ENCODE measurements at places on chromosomes 4 and X. TPM values are rescaled to one million over a fixed set of nuclear protein-coding genes. Genes with fewer than 3 reads are reported as not detected.

Gene HSFX2
- not detected for total RNA-seq

Gene CXCL5
- total RNA-seq: 9.4 TPM

Gene MAGIX
- total RNA-seq: 7.7 TPM

Gene PRPS2
- 45.6 TPM for total RNA-seq

Gene FGD1
- total RNA-seq: 2.3 TPM

Gene SLITRK2
- 0.25 TPM for total RNA-seq

Gene USP51
- total RNA-seq: 0.69 TPM

Gene PPP2R2C
- total RNA-seq: 0.84 TPM

Gene CORIN
- 0.16 TPM for total RNA-seq

Gene PPP1R2C
- total RNA-seq: not detected

Gene DMRTC1
- 0.31 TPM for total RNA-seq

Gene EMCN
- total RNA-seq: 2.2 TPM

Gene NEUROG2
- not detected for total RNA-seq

Gene TMEM154
- 1.5 TPM for total RNA-seq

Gene FAM149A
- total RNA-seq: 21.2 TPM

Gene SGMS2
- 11.5 TPM for total RNA-seq

Gene DRD5
- not detected for total RNA-seq

Gene NCAPG
- 0.23 TPM for total RNA-seq

Gene TTC29
- not detected for total RNA-seq

Gene CLGN
- total RNA-seq: 0.97 TPM

Gene GALNTL6
- total RNA-seq: not detected

Gene MGAT4D
- total RNA-seq: not detected

Gene LIAS
- total RNA-seq: 8.9 TPM

Gene TRAPPC2
- total RNA-seq: 8.7 TPM

Gene IQCM
- total RNA-seq: not detected

Gene GPC4
- 11.8 TPM for total RNA-seq

Gene NLGN4X
- total RNA-seq: 0.64 TPM

Gene ZNF630
- total RNA-seq: 2.0 TPM

Gene STARD8
- 2.9 TPM for total RNA-seq

Gene MAGEB1
- not detected for total RNA-seq

Gene NKX1-1
- not detected for total RNA-seq

Gene CYSLTR1
- total RNA-seq: 0.46 TPM

Gene TRO
- total RNA-seq: 15.0 TPM
